ENCODE measurements at places on chromosomes 5 and 9.

DNA sequence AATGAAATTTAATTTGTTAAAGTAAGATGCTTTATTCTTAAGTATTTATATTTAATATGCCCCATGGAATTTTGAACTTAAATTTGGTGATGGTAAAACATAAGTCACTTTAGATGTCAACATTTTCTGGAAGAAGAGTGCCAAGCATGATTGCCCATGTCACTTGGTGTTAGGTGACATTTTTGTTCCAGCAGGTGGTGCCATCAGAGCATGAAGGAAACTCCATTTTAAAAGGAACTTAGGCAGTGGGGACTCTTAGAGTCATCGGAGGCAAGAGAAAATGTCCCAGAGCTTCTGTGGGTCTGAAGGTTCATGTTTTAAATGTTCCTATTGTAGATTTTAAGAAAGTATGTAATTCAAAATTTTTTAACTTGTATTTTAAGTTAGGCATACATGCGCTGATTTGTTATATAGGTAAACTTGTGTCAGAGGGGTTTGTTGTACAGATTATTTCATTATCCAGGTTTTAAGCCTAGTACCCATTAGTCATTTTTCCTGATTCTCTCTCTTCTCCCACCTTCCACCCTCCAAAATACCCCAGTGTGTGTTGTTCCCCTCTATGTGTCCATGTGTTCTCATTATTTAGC, 789.3 kb downstream of the SEMA5A start:
- no peak for DNase-seq

DNA sequence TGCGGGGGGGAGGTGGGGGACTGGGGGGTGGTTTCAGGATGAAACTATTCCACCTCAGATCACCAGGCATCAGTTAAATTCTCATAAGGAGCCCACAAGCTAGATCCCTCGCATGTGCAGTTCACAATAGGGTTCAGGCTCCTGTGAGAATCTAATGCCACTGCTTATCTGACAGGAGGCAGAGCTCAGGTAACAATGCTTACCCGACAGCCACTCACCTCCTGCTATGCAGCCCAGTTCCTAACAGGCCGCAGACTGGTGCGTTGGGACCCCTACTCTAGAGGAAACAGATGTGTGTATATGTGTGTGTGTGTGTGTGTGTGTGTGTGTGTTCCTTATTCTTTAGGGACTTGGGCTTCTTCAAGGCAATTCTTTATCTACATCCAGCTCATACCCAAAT, 352.3 kb upstream of the CCNH start:
- no peak for DNase-seq

DNA sequence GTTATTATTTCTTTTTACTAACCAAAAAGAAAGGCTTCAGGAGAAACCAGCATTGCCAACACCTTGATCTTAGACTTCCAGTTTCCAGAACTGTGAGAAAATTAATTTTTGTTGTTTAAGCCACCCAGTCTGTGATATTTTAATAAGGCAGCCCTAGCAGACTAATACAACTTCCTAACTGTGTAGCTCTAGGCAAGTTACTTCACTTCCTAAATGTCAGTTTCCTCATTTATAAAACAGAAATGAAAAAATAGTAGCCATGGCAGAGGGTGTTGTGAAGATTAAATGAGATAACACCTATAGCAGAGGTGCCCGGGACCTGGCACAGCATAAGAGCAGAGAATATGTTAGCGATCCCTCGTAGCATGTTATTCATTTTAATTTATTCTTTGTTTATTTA, 66.6 kb upstream of the HAND1 start:
- DNase-seq = no peak

GRCh38 chr5:171129308-171129707, 179.7 kb upstream of the TLX3 start:
- no peak for DNase-seq

DNA sequence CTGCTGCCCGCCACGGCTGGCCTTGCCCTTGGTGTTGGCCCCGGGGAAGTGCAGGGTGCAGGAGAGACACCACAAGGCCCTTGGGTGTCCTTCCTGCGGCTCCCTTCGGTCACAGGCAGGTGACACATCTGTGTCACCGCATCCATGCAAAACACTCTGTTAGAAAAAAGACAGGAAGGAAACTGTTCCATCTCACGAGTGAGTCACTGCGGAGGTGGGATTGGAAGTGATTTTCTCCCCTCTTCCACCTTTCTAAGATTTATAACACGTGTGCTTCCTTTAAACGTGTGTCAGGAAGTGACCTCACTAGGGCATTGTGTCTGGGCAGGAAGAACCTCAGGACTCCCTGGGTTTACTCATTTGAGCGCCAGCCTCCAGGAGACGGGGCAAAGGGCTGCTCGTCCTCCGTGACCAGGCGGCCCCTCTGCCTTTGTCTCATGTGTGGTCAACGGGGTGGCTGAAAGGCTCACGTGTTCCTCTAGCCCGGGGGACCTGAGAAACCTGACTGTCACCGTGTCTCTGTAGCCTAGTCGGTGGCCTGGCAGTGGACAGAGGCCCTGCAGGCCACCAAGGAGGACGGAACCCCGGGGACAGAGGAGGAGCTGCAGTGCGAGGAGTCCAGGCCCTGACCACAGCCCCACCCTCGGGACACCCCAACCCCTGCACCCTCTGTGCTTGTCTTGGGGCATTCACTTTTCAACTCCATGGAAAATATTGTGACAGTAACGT, 4.9 kb upstream of the LCN1 start:
- peak; percentile 19 for DNase-seq

GRCh38 chr9:89408628-89409101, 89.2 kb downstream of the SEMA4D start:
- peak; percentile 85 for DNase-seq

DNA sequence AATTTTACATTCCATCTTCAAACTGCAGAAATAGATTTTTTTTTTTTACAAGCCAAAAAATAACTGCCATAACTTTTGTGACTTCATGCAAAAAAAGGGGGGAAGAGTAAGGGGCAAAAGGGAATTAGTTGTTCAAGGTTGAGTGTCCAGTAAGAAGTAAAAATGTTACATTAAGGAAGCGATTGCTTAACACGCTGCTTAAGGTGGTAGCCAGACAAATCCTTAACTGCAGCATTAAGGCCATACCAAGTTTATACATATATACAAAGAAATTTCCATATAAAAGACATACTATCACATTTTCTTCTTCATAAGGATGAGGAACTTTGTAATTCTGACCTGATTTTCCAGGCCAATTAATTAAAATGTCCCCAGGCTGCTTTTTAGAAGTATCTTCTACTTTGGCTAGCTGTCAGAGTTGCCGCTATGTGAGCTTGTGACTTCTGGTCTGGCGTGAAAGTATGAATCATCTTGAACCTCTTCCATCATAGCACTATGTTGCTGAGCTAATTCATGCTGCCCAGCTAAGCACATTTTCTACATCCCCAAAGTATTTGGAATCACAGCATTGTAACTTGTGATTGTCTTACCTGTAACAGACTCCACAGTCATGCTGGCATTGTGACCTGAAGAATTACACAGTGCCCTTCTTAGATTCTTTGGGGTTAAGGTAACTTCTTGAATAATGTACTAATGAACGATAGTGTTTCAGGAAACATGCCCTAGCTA, 40.0 kb downstream of the G3BP1 start:
- peak; percentile 11 for DNase-seq

GRCh38 chr9:122370869-122371755, at the start of gene PTGS1:
Gene PTGS1, plus strand, starts transcription at chr9:122371024. Its CDS starts 61 bp downstream, at chr9:122371085.
- no peak for DNase-seq

DNA sequence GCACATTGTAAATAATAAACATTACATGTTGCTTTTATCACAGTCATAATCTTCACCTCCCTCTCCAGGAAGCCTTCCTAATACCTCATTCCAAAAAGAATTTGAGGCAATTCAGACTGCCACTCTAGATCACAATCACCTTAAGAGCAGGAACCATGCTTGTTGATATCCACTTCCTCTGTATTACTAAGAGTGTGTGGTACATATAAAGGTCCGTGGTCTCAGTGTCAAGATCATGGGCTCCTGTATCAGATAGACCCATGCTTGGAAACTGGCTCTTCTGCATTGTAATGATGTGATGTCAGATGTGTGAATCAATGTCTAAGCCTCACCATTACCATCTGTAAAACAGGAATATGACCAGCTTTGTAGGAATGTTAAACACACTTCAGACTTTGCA, 114.1 kb downstream of the SPOCK1 start:
- DNase-seq = no peak

DNA sequence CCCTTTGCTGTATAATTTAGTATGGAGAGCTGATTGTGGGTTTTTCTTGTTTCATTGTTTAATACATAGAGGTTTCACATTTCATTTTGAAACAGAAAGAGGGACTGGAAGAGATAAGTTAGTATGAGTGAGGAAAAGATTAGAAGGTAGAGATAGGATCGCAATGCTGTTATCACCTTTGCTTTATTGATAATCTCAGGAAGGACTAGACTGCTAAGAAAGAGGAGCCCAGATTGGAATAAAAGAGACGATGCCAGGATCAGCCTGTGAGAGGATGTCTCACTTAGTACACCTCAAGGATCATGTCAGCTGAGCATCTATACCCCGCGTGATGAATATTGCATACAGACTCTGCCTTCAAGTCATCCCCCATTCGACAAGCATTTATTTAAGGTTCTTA, 178.0 kb upstream of the DMAC1 start:
- peak; percentile 36 for DNase-seq

DNA sequence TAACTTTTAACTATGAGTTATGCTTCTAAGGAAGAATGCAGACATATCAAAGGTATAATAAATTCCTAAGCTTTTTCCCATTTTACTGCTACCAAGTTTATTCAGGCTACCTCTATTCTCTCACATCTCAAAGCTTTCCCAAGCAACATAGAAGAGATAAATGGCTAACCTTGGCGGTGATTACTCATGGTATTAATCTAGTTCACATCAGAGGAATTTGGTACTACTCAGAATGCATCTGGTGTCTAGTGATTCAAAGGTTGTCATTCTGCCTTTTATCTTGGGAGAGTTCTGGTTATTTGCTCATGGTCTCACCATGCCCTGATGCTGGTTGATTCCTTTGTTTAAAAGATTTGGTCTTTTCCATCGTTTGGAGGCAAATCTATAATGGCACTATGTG, 182.7 kb downstream of the TAF11L14 start:
- no peak for DNase-seq

DNA sequence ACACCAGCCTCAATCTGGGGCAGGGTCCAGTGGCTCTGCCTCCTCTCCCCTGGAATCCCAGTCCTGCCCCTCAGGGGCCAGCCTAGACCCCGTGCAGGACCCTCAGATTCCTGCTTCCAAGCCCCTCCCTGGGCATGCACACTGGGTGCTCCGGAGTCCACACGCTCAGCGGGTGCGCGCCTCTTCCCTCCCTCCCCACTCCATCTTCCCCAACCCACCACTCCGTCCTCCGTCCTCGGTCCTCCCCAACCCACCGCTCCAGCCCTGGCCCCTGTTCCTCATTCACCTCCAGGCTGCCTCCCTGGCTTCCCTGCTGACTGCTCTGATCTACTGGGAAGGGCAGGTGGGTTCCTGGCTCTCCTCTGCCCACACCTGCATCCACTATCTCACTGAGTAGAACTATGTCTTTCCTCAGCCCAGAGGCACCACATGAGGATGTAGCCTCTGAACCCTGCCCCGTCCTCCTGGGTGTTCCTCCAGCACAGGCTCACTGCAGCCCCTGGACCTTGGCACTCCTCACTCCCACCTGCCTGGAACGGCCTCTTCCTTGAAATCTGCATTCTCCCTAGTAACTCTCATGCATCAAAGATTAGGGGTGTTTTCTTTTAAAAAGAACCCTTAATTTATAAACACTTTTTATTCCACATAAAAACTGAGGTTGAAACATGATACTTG, 92.8 kb downstream of the CAMSAP1 start:
- DNase-seq = no peak
